ENCODE measurements at places on chromosomes 2 and 18.

GRCh38 chr2:166357068-166357949 lies 18.4 kb downstream of the SCN9A start:
- no peak for DNase-seq

- DNase-seq = no peak
Measured at GRCh38 chr2:5748946-5749345, 56.8 kb downstream of the SOX11 start.

DNA sequence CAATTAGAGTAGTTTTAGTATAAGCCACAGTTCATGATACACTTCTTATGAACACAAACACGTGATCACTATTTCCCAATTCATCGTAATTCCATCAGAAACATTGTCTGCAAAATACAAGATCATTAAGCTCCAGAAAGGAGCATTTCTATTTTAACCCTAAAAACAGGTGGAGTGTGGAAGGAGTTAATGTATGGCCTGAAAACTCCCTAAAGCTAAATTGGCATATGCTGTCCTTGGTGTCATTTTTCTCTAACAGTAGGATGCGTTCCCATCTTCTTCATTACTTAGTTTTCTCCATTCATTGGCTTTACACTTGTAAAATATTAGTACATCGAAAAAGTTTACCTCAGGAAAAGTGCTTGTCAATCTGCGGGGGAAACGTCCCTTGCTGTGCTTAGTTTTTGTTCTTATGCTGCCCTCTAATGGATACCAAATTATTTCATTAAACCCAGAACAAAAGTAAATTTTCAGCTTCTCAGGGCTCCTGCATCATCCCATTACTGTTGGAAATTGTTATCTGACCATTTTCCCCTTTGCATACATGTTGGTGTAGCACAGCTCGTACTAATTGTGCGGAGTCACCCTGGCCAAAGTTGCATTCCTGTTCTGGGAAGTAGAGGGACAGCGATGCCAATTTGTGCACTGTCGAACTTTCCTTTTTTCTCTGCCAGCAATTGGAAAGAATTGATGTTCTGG lies 153.4 kb downstream of the GPD2 start:
- peak; percentile 78 for DNase-seq

DNA sequence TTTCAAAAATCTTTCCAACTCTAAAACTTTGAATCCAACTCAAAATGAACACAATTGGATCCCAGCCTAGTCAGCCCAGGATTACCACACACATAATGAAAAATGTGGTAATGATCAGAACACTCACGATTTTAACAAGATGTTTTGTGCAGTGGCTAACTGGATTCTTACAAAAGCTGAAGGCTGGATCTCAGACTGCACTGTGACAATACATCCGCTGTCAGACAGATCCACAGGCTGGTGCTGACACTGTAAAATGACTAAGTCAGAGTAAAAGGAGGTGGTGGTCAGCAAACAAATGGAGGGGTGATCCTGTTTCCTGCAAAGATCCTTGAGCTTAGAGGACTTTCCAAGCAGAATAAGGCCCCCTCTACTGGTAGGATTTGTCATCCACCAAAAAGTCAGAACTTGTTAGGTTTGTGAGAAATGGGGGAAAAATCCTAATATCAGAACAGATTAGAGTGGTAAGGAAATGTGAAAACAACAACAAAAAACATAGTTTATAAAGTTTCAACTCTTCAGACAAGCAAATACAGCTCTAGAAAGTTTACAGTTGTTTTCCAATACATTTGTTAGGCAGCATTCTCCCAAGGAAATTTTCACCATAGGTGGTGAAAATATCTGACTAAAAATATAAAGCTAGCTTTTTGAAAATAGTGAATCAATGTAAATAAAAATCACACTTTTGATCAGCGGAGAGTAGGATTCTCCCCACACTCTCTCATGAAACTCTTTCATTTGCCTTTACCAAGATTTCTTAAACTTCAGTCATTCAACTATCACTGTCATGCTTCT lies 211.9 kb downstream of the AGPS start:
- DNase-seq = peak; percentile 82

- no peak for DNase-seq
Measured at GRCh38 chr2:197300139-197300538, 10.4 kb downstream of the ANKRD44 start.

DNA sequence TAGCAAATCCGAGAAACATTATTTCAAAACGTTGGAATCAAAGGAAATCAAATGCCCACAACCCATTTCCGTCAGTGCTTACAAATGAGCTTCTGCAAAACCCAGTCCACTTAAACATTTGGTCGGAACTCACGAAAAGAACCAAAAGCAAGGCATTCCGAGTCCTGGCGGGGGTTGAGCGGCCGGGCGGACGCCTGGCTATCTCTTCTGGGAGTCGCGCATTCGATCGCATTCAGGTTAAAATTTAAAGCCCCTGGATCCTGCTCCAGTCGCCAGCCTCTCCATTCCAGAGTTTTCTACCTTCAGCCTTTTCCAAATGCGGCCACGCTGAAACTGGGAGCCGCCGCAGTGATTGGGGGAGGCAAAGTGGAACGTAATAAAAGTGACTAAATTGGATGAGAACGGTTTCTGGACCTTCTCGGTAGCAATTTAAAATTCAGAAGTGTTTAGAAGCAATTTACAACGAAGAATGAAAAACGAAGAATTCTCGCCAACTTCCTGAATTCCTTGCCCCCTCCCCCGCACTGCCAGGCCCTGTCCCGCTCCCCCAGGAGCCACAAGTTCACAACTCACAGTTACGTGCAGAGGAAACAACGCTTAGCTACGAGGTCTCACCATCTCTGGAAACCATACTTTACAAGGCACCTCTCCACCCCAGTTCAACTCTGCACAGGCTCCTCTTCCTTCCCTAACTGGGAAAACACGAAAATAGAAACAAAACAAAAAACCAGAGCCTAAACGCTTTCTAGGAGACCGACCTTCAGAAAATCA lies 1.7 kb upstream of the GATA6 start:
- DNase-seq = peak; percentile 66

DNA sequence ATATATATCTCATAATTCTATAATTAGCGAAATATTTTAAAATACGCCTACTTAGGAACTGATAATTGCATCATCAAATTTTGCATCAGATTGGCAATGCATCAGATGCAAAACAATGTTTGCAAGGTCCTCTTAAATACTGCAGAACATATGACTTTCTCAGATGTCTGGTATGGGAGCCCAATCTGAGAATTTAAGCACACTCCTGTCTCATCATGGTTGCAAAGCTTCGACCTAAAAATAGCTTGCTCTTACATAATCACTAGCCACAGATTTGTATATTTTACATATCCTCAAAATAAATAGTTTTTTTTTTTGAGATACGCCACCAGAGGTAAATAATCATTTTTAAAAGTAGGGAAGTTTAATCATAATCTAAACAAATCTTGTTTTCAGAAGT lies 123.2 kb downstream of the CABYR start:
- no peak for DNase-seq

DNA sequence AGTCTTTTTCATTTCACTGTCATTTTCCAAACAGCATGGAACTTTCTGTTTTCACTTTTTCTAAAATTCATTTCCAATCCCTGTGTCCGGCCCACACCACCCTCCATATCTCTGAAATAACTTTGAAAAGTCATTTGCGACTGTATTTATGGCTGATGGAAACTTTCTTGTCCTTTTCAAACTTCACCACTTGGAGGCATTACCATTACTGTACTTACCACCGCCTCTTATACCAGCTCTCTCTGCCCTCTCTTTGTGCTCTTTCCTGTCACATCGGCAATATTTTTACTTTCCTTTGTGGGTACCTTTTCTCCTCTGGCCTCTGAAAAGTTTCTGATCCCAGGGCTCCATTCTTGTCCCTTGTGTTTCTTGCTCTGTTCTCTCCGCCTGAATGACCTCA lies 39.5 kb upstream of the IL1RL1 start:
- no peak for DNase-seq

DNA sequence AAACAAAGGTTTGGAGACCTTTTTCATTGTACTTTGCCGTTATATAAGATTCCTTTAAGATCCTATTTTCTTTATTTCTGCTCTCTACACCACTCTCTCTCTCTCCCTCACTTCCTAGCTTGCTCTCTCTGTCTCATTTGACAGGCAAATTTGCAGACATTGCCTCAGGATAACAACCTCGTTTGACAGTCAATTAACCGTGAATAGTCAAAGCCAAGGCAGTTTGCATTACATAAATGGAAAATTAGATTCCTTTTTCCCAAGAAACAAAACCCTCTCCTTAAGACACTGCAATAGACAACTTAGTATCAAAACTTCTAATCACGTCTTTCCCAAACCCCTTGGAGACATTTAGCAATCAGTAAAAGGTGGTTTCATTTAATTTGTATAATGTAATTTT lies 7.4 kb downstream of the SKOR2 start:
- DNase-seq = no peak

DNA sequence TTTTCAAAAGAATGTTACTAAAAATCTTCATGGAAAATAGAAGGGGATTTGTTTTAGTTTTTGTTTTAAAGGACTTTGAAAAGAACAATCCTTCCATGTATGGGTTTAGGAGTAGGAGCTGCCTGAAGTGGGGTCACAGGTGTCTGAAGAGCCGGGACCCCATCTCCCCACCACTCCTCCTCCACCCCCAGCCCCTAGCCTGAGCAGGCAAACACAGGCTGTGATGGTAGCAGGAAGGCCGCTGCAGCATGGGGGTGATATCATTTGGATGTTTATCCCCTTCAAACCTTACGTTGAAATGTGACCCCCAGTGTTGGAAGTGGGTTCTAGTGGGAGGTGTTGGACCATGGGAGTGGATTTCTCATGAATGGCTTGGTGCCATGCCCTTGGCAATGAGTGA lies 93.0 kb downstream of the ZBTB7C start:
- DNase-seq = no peak

DNA sequence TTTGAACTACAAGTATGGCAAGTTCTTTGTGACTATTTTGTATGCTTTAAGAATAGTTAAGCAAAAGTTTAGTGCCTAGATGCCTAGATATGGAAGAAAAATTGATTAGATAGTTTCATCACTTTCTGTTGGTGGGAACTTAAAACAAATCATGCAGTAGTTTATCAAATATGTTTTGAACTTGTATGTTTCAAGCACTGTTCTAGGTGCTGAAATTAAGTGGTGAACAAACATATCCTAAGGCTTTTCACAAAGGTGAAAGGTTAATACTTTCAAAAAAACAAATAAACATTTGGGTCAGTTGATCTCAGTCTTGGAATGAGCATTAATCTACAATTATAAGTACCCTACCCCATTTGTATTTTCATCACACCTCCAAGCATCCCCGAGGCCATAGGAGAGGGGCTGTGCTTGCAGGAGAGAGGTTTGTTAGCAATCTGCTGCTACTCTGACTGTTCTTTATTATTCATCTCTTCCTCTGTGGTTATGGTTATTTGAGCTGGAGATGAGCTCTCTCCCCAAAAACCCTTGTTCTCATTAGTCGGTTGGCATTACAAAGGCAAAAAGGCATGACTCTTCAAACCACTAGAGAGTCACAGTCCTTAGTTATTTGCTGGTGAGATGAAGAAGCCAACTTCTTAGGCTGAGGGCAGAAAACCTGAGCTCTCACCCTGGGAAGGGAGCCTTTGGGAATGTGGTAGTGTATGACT lies 103.9 kb upstream of the FHL2 start:
- no peak for DNase-seq

- no peak for DNase-seq
Measured at GRCh38 chr2:71064754-71065621, 3.5 kb upstream of the NAGK start.

DNA sequence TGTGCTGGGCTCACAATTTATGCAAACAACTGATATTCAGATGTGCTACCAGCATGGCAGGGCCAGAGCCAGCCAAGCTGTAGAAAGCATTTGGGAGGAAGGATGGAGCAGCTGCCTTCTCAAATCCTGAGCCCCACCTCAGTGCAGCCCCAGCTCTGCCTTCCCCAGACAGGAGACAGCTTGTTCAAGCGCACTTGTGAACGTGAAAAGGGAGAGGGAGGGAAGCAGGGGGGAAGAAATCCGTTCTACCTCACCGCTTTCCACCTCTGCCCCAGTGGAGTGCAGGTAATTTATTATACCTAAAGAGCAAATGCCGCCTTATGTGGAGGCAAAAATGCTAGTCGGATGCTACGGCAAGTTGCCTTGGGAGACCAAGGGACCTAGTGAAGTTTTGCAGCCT lies 66.0 kb upstream of the SLC14A2 start:
- no peak for DNase-seq

- DNase-seq = peak; percentile 34
Measured at GRCh38 chr2:166084301-166084700, 43.5 kb downstream of the SCN1A start.

- DNase-seq = peak; percentile 66
Measured at GRCh38 chr18:79394534-79395307, 1.0 kb upstream of the NFATC1 start.

- DNase-seq = no peak
Measured at GRCh38 chr2:65443509-65444186, 11.2 kb upstream of the SPRED2 start.

GRCh38 chr18:28863396-28863795 lies 686.5 kb upstream of the CDH2 start:
- DNase-seq = peak; percentile 71

All from fibroblast of pulmonary artery (primary cell).